ENCODE measurements at places on chromosomes 3 and 15.

DNA sequence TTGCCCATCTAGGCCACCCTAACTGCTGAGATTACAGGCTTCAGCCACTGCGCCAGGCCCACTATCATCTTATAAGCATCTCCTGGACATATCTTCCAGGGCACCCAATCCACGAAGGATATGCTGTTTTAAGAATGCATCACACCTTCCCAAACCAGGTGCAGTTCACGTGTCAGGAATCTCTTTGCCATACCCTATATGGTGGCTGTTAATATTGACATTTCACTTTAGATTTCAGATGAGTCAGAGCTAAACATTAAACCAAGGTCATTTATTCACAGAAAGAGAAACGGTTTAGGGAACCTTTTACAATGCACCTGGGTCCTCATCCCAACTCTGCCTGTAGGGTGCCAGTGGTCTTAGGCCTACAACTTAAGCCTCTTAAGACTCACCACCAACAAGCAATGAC lies 85.7 kb downstream of the TBL1XR1 start:
- no peak for DNase-seq

DNA sequence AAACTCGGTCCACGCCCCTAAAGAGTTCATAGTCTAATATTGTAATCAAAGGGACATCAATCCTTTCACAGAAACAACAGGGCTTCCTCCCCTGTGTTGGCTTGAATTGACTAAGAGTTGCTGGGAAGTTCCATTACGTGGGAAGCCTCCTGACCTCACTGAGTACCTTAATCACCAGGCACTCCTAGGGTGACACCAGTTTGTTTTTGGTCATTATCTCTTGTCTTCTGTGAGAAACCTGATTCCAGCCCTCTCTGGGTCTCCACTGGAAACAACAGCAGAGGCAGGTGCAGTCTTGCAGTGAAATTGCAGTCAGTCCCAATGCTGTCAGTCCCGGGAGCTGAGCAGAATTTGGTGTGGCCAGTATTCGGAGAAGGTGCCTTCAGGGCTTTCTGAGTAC lies 55.4 kb downstream of the BOC start:
- no peak for DNase-seq

- no peak for DNase-seq
Measured at GRCh38 chr15:77494073-77494867, 73.6 kb downstream of the HMG20A start.

DNA sequence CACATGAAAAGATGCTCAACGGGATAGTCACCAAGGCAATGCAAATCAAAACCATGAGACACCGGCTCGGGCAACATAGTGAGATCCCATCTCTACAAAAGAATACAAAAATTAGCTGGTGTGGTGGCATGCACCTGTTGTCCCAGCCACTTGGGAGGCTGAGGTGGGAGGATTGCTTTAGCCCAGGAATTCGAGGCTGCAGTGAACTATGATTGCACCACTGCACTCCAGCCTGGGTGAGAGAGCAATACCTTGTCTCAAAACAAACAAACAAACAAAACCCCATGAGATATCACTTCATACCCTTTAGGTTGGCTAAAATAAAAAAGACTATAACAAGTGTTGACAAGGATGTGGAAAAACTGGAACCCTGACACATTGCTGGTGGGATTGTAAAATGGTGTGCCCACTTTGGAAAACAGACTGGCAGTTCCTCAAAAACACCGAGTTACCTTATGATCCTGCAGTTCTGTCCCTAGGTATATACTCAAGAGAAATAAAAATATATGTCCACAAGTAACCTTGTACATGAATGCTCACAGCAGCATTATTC lies 3.8 kb upstream of the PPARG start:
- DNase-seq, result no peak
